ENCODE measurements at places on chromosomes 3 and 15.
A peak's percentile ranks its signal among the peaks of the same experiment; 100 is the strongest.

DNA sequence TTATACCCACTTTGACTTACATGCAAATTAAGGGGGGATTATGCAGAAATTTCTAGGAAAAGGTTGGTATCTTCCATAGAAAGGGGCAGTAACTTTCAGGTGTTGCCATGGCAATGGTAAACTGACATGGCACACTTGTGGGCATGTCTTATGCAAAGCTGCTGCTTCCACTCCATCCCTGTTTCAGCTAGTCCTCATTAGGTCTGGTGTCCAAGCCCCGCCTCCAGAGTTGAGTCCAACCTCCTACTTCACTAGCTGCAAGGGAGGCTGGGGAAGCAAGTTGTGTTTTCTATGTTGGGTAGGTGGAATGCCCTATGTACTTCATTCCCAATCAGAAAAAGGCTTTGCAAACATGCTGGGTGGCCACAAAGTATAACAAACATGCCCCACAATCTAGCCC lies 14.7 kb upstream of the KLHL40 start:
- DNase-seq, result no peak

- DNase-seq, result no peak
These were observed 35.5 kb downstream of the CRTAP start for GRCh38 chr3:33149342-33149741.

GRCh38 chr3:106257172-106257571 lies 388.4 kb upstream of the CBLB start:
- no peak for DNase-seq

- no peak for DNase-seq
These were observed 37.0 kb upstream of the NR2E3 start for GRCh38 chr15:71773206-71773859.

GRCh38 chr3:124442463-124442862 lies 287.8 kb upstream of the UMPS start:
- DNase-seq, result no peak

DNA sequence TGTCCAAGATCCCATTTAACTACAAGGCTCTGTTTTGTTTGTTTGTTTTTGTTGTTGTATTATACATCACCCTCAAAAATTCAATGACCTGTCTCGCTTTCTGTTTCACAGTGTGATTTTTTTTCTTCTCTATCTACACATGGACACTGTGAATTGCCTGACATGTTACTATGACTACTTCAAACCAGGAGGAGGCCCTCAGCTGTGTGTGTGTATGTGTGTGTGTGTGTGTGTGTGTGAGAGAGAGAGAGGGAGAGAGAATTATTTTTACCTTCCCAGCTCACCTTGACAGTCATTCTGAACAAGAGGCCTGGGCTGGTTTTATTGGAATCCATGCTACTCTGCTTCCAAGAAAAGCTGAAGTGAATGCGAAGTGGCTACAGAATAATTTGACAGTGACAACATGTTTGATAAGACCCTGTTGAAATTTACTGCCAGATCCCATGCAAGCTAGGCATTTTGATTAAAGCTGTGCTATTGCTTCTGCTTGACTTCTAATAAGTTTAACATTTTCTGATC lies 841.4 kb downstream of the NSUN3 start:
- no peak for DNase-seq

GRCh38 chr3:99951701-99952100 lies 134.0 kb downstream of the CMSS1 start:
- DNase-seq, result no peak

GRCh38 chr3:151318991-151319390 lies 2.4 kb upstream of the GPR87 start:
- no peak for DNase-seq

GRCh38 chr15:75228787-75229186 lies 27.1 kb downstream of the C15orf39 start:
- DNase-seq, result no peak

DNA sequence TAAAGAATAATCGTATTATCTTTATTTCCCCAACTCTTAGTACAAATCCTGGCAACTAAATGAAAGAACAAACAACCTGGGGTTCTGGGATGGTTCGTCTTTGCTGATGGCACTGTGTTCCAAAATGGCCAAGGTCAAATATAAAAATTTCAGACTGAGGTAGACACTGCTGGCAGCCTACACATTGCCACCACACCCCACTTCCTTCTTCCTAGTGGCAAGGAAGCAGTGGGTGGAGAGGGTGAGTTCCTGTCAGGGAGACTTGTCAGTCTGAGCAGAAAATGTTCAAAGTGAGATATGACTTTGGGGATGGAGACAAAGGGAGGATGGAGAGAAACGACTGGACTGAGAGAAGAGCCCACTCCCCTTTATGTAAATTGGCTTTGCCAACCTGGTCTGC lies 69.6 kb downstream of the LMCD1 start:
- no peak for DNase-seq

DNA sequence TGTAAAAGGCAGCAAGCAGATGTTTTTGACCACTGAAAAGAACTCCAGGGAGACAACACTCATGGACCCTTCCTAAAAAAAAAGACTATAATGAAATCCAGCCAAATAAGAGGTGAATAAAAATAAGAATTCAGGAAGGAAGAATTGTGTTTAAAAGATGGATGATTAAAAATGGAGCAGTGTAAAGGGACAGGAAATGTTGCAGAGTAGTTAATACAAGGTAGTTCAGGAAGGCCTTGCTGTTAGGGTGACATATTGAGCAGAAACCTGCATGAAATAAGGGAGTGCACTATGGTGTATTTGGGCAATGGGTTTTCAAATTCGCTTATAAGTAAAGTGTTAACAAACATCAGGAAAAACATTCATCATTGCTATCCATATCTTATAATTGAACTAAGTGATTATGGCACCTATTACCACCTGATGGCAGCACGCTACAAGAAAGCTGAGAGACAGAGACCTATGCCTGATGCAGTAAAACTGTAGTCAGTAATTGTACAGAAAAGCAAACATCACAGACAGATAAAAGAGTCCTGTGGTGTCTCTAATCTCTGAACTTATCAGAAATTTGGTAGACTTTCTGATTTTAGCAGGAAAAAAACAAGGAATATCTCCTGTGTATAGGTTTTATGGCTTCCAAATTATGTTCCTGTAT lies 5.8 kb upstream of the DBR1 start:
- no peak for DNase-seq

DNA sequence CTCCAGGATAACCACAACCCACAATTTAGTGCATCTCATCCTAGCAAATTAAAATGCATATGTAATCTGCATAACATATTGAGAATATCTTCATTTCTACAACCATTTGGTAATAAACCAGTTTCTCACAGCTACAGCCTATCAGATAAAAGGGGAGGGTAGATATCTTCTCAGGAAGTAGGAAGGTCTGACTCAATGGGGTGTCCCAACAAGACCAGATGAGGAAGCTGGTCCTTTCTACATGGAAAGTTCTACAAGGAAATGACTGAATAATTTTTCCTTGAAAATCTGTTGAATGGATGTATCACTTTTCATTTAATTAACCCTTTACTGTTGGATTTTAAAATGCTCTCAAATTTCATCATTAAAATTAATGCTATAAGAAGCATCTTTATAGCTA lies 17.4 kb upstream of the TMPRSS7 start:
- no peak for DNase-seq

GRCh38 chr3:143307613-143308183 lies 188.1 kb downstream of the CHST2 start:
- DNase-seq, result no peak

GRCh38 chr3:38549082-38549481 lies 52.9 kb downstream of the EXOG start:
- no peak for DNase-seq

DNA sequence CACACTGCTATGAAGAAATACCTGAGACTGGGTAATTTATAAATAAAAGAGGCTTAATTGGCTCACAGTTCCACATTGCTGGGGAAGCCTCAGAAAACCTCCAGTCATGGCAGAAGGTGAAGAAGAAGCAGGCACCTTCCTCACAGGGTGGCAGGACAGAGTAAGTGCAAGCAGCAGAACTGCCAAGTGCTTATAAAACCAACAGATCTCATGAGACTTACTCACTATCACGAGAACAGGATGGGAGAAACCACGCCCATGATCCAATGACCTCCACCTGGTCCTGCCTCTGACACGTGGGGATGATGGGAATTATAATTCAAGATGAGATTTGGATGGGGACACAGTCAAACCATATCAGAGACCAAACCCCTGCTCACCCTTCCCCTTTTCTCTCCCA lies 75.0 kb downstream of the TRIM69 start:
- no peak for DNase-seq

GRCh38 chr3:136819731-136820679 lies 1.1 kb downstream of the SLC35G2 start:
- DNase-seq, result peak; percentile 61

GRCh38 chr3:128867200-128868125 lies 12.0 kb upstream of the ACAD9 start:
- no peak for DNase-seq

GRCh38 chr3:151581035-151581434 lies 120.2 kb upstream of the IGSF10 start:
- no peak for DNase-seq
